Stimulated activated CD8-positive, alpha-beta memory T cell treated with anti-CD3 and anti-CD28 coated beads, Interleukin-4, amount 100 ng/mL, for 24 hours (primary cell): ENCODE measurements at places on chromosomes 7 and 10.

- DNase-seq, result no peak
These were observed 144.2 kb downstream of the SPAG6 start for GRCh38 chr10:22489467-22489866.

DNA sequence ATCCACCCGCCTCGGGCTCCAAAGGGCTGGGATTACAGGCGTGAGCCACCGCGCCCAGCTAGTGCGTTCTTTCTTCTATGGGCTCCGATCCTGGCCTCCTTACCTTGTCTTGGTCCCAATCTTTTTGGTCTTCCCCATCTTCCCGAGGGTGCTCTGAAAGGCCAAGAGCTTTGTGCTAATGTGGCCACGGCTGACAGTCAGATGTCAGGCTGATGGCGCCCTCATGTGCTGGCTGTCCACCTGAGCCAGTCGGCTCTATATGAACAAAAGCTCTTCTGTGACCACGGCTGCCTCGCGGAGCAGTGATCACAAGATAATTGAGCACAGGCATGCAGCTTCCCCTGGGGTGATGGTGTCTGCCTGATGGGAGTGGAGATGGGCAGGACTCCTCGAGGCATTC, 11.0 kb upstream of the AHCYL2 start:
- DNase-seq, result no peak

GRCh38 chr10:88097536-88097935, 234.1 kb downstream of the PTEN start:
- no peak for DNase-seq

DNA sequence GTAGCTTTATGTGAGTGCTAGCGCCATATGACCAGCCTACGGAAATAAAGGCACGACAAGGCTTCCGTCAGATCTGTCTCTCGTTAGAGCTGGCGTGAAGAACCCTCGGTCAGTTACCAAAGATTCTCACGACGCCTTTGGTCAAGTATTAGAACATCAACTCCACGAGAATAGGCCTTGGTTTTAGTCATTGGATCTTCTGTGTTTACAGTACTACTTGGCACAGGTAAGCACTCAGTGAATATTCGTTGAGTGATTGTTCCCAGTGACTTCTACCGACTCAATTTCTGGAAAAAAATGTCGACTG, 316 bp downstream of the RBM48 start:
- no peak for DNase-seq

- DNase-seq, result no peak
These were observed 59.4 kb downstream of the USP6NL start for GRCh38 chr10:11551916-11552602.

- DNase-seq, result no peak
These were observed 61.7 kb downstream of the SH2D4B start for GRCh38 chr10:80599424-80599847.

DNA sequence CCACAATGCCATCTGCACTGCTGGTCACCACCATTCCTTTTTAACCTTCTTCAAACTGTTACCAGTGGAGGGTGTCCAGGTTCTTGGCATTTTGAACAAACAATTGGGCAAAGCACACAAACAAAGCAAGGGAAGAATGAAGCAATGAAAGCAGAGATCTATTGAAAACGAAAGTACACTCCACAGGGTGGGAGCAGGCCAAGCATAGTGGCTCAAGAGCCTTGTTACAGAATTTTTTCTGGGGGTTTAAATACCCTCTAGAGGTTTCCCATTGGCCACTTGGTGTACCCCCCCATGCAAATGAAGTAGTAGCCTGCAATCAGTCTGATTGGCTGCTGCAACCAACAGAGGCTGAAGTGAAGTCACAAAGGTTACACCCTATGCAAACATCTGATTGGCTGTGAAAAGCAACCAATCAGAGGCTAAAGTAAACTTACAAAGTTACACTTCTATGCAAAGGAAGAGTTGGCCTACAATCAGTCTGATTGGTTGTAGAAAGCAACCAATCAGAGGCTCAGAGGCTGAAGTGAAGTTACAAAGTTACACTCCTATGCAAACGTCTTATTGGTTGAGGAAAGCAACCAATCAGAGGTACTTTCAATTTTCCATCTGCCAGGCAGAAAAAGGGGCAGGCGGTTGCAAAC, 103.2 kb upstream of the WAC start:
- no peak for DNase-seq

DNA sequence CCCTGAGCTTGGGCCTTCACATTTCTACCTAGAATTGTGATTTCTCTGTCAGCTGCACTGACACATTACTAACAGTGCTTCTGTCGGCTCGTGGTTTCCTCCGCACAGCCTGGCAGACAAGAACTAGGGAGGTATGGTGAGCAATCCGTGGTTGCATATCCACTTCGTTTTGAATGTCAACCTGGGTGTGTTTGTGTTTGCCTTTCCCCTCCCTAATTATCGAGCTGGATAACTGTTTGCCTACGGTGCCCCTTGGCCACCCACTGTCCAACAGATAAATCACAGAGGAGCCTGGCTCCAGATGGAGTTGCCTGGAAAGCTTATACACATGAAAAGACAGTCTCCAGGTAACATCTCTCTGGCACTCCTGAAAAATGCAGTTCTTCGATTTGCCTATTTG, 228.8 kb downstream of the TRIL start:
- DNase-seq, result no peak

GRCh38 chr10:29379208-29379607, 90.3 kb downstream of the LYZL1 start:
- DNase-seq, result no peak

DNA sequence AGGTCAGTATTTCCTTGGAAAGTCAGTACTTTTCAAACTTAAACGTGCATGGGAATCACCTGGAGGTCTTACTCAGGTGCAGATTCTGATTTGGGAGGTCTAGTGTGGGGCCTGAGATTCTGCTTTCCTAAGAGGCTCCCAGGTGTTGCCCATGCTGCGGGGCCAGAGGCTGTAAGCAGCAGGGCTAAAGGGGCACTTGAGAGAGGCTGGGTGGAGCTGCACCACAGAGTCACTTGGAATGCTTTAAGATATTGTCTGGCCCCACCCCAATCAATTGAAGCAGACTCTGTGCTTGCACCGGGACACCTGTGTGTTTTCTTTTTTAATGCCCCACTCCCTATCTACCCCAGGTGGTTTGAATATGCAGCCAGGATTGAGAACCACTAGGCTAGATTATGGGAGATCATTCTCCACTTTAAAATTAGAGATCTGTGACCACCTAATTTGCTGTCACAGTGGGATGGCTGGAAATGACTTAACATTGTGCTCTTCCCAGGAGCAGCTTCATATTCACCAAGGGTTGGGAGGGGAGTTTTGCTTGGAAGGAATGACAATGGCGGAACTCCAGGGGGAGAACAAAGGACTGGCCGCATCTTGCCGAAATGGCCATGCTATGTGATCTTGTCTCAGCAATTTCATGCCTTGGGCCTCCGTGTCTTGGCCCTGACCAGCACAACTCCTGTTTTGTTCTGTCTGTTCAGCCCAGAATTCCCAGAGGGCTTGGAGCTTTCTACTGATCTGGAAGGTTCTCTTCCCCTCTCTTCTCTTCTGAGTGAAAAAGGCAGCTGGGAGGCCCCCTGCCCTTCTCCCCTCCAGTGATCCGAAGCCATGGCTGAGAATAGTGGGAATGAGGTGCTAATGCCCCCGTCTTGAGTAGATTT, 80.2 kb downstream of the FAM241B start:
- DNase-seq, result no peak

DNA sequence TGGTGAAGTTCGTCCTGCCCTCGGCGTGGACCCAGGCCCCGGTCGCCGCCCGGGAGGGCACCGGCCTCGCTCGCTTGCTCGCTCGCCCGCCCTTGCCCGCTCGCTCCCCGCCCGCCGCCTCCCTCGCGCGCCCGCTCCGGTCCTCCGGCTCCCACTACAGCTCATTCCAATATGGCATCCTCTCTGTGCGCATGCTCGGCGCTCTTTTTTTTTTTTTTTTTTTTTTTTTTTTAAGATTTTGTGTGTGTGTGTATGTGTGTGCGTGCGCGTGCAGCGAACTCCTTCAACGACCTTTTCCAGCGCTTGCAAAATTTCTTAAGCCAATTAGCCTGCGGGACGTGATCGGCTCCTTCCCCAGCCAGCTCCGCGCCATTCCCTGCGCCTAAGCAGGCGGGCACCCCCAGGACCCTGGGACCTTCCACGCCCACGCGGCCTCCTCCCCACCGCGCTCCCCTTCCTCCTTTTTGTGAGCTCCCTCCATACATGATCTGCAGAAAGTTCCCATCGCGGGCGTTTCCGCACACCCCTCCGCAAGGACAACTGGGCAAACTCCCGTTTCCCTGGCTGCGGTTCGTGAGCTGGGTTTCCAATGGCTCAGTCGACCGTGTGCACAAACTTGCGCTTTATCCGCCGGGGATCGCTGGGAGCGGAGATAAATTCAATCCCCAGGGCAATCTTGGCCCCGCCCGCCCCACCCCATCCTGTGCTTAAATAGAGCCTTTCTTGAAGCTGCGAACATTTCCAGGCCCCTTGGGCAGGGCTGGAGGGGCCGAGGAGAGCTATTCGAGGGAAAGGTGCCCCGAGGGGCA, at the start of gene SFMBT2:
Gene SFMBT2 (minus strand): TSS at position 173 of the 809 bp plus-strand sequence. CDS start 29,136 bp downstream, outside the sequence.
- peak; percentile 48 for DNase-seq

DNA sequence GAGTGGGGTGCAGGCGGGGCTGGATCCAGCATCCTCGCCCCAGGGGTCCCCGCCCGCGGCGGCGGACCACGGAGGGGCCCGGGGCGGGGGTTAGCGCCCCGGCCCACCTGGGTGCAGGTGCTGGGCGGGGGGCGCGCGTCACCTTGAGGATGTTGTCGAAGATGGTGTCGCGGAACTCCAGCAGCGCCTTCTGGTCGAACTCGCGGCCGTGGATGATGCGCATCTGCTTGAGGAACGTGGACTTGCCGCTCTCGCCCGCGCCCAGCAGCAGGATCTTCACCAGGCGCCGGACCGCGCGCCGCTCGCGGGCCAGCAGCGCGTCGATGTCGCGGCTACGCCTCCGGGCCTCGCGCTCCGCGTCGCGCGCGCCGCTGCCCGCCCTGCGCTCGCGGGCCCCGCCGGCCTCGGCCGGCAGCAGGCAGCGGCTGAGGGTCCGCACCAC, 376 bp downstream of the GNA12 start:
- no peak for DNase-seq

DNA sequence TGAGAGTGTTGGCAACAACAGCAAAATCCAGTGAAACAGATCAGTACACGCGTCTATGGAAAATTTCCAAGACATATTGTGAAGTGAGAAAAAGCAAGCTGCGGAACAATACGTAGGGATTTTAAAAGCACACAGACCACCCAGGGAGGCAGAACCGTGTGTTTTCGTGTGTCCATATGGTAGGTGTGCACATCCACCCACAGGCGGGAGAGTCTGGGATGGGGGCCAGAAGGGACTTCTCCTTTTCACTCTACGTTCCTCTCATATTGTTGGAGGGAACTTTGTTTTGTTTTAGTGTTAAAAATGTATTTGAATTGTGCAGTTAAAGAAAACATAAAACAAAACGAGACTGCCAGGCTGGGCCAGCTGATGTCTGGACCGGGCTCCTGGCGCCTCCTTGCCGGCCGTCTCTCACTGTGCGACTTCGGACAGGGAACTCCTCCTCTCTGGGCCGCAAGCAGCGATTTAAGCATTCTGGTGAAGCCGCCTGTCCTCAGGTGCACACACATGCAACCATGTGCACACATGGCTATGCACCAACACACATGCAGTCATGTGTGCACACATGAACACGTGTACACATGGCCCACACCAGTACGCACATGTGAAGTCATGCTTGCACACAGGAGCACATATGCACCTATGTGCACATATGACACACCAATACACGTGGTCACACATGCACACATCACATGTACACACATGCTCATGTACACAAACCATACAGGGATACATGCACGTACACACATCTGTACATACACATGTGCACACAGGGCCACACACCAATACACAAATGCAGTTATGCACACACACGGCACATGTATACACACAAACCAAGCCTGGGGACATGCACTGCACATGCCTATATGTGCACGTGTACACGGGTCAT, 141.1 kb downstream of the ELFN1 start:
- no peak for DNase-seq
